ENCODE measurements at places on chromosomes 4 and X.

DNA sequence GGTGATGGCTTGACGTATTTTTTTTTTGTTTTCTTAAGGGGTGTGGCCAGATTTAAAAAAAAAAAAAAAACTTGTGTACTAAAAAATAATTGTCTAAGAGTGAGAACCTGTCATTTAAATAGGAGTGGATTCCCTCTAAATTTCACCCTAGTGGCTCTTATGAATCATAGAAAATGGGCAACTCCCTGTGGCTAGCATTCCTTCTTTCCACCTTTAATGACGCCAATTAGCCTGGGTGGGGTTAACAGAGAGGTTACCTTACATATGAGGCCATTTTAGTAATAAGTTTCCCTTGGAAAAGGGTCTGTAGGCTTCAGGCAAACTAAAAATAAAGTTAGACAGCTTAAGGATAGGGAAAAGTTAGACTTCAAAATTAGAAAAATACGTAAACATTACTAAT lies 223.5 kb upstream of the FAM241A start:
- DNase-seq, result no peak

DNA sequence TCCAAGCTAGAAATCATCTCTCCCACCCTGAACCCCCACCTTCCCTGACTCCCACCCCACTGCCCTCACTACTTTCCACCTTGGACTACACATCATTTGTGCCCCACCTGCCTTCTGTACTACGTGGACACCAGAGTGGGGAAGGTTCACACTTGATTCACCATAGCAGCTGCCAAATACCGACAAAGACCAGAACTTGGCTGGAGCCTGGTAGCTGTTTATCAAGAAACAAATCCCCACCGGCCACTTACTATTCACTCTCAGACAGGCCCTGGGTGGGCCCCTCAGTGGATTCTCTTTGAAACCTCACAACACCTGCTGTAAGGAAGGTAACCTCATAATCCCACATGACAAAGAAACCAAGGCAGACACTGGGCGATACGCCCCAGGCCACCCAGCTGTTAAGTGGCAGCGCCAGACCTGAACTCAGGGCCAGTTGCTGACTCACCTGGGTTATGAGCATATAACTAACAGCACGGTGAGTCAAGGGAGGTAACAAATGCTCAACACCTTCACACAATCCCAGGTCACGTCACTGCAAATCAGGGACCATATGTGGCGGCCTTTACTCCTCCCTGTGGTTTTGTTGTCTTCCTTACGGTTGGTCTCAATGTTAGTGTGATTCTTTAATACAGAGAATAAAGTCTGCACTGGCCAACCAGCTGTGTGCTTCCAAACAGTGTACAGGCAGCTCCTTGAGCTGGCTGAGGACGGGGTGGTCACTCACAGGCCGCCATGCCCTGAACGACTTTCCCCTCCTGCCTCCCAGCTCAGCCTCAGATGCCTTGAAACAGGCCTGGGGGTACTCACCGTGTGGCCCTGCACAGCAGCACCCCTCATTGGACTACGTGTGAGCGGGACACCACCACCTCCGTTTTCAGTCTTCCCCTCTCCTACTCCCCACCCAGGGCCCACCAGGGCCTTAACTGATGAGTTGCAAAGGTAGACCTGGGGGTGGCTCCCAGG lies 7.5 kb downstream of the WDR1 start:
- peak; percentile 44 for DNase-seq

- DNase-seq, result no peak
Measured at GRCh38 chr4:115780835-115781234, 667.4 kb upstream of the NDST4 start.

GRCh38 chr4:168734703-168735678 lies 238.1 kb downstream of the PALLD start:
- no peak for DNase-seq

DNA sequence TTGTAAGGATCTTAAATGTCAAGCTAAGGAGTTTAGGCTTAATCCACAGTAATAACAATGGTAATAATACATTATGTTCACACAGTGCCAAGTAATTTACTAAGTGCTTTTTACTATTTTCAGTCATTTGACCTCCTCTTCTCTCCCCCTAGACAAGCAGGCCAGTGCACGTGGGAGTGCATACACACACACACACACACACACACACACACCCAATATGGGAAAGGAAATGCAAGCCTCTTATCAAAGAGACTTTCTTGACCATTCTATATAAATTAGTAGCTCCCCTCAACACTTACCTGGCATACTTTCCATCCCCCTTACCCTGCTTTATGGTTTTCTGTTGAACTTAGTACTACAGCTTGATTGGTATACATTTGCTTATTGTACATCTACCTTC lies 3.8 kb upstream of the GPRIN3 start:
- no peak for DNase-seq

DNA sequence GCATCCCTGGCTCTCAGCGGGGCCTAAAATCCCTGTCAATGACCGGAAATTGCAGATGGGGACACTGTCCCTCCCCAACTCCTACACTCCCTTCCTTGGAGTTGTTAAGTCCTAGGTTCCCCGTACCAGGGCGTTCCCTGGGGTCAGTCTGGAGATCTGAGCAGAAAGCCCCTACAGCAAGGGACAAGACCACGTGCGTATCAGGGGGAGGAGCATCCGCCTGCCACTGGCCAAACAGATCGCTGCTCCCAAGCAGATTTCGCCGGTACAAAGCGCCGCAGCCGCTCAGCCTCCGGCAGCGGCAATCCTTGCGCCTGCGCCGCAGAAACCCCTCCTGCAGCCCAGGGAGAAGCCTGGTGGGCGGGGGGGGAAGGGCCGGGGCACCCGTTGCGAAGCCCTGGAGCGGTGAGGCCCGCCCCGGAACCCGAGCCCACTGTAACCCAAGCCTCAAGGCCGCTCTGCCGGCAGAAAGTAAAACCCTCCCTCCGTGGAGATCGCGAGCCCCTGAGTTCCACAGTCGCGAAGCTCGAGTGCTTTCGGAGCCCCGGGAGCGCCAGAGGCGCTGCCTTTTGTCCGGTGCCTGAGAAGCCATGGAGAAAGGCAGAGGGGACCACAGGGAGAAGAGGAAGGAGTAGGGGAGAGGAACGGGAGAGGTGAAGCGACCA lies 2.7 kb downstream of the CRMP1 start:
- no peak for DNase-seq

- no peak for DNase-seq
Measured at GRCh38 chrX:115413246-115413878, 123.8 kb downstream of the LUZP4 start.

DNA sequence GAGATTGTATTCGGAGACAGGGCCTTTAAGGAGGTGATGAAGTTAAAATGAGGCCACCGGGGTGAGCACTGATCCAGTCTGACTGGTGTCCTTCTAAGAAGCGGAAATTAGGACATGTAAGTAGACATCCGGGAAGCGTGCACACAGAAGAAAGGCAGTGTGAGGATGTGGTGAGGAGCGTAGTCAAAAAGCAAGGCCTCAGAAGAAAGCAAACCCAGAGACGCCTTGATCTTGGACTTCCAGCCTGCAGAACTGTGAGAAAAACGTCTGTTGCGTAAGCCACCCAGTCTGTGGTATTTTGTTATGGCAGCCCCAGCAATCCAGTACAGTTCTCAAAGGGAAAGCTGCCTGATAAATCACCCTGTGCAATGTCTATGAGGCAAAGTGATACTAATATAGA lies 153.5 kb downstream of the KCNIP4 start:
- DNase-seq, result no peak

DNA sequence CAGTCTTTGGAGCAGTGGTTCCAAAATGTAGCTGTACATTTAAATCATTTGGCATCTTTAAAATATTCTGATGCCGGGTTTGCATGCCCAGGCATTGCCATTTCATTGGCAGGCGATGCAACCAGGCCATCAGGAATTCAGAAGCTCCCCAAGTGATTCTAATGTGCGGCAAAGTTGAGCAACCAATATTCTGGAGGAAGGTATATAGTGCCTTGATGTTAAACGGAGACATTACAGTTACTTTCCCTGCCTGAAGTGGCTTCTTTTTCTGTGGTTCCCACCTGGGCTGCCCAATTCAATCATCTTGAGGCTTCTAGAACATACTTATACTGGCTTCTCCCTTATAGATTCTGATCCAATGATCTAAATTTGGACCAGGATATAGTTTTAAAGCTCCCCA lies 68.7 kb upstream of the PGM2 start:
- DNase-seq, result no peak

DNA sequence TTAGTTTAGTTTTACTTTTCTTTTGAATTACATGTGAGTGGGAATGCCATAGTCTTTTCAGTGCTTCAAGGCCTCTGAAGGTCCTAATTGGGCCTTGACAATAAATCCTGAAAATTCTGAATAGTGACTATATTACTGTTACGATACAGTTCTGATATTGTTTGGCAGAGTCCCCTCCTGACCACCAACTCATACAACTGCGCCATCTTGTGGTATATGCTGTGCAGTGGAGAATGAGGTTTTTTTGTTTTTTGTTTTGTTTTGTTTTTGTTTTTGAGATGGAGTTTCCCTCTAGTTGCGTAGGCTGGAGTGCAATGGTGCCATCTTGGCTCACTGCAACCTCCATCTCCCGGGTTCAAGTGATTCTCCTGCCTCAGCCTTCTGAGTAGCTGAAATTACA lies 56.6 kb upstream of the CHRDL1 start:
- no peak for DNase-seq

GRCh38 chr4:19982556-19982955 lies 269.1 kb upstream of the SLIT2 start:
- DNase-seq, result no peak

- no peak for DNase-seq
Measured at GRCh38 chr4:155207534-155208257, 740 bp upstream of the NPY2R start.

GRCh38 chr4:31427691-31428090 lies 707.5 kb downstream of the PCDH7 start:
- DNase-seq, result no peak

DNA sequence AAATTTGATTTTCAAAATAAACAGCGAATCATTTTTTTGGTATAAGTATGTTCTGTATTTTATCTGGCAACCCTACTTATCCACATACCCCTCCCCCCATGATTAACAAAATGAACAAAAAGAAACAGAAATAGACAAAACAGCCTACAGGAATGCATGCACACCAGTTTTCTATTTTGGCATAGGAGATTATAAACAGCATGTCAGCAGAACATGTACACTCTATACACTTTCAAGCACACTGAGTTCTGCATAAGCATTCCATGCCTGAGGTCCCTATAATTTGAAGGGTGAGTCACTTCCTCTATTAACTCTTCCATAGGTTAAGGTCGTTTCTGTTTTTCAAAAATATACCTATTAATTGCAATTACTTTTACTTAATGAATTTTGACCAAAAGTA lies 28.0 kb upstream of the ZNF280C start:
- no peak for DNase-seq

- DNase-seq, result no peak
Measured at GRCh38 chr4:142700531-142700930, 145.6 kb downstream of the INPP4B start.

DNA sequence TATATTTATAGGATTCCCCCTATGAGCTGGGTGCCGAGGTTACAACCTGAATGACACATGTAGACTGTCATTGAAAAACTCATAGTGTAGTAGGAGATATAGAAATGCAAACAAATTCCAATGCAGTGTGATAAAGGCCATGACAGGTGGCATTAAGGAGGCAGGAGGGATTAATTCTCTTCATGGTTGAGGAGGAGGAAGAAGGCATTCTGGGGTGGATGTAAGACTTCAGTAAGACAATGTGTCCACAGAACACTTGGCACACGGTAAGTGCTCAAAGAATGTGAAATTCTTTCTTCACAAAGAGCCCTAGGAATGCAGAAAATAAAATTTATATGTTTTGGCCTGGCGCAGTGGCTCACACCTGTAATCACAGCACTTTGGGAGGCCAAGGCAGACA lies 136.5 kb downstream of the RBM47 start:
- DNase-seq, result no peak

DNA sequence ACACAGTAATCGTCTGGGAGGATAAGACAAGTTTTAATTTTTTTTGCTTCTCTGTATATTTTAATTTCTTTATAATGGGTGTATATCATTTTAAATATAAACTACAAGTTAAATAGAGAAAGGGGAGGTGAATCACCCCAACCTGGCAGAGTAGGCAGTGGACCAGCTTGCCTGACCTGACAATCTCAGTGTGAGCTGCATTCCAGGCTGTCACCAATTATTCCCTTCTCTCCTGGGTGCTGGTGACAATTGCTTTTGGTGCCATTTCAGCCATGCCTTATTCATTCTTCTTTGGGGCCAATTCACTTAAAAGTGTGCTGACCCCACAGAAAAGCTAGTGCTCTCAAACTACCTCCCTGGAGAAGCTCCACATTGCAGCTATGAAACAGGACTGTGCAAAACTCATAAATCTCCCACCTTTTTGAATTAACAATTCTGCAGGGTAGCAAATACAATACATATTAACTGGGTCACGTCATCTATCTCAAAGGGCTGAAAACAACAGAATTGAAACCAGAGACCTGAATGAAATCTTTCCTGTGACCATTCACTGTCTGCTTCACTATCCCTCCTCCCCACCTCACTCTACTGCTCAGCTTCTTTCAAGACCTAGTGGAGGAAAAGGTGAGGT lies 359.0 kb downstream of the HS3ST1 start:
- DNase-seq, result no peak

- no peak for DNase-seq
Measured at GRCh38 chr4:1396806-1397455, 9.3 kb downstream of the NKX1-1 start.

DNA sequence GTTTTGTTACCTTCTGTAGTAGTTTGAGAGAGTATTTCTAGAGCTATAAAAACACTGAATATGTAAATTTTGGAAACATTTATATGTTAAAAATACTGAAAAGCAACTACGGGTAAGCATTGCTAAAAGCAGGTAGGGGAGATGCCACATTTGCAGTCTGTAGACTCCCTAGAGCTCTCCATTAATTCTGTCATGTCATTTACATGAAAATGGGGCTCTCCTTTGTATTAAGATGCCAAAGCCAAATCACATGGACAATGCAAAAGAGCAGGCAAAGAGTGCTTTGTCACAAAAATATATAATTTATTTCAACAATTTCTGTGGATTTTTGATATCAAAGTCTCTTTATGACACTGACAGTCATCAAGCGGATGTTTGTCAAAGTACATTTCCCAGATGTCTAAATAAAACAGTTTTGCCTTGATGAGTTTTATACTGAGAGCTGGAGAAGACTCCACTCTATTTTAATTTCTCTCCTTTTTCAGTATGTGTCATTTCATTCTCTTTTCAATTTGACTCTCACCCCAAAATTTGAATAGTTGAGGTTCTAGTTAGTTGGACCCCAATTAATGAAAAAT lies 51.8 kb downstream of the LDB2 start:
- no peak for DNase-seq

- DNase-seq, result no peak
Measured at GRCh38 chr4:128600410-128600809, 209.1 kb upstream of the JADE1 start.

DNA sequence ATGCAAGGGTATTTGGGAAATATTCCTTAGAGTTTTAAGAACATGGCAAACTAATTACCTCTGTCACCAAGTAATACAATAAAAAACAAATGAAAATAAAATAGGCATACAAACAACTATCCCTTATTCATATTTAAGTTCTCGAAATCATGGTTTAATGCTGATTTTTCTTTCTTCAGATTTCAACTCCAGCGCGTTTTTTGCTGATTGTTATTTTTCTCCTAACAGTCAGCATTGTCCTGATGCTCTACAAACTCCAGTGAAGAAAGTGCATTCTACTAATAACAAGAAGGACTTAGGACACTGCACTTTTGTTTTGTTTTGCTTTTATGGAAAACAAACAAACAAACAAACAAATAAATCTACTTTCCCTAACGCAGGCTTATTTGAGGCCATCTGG lies 282.4 kb downstream of the FSTL5 start:
- no peak for DNase-seq
